ENCODE measurements at places on chromosomes 4 and X.

DNA sequence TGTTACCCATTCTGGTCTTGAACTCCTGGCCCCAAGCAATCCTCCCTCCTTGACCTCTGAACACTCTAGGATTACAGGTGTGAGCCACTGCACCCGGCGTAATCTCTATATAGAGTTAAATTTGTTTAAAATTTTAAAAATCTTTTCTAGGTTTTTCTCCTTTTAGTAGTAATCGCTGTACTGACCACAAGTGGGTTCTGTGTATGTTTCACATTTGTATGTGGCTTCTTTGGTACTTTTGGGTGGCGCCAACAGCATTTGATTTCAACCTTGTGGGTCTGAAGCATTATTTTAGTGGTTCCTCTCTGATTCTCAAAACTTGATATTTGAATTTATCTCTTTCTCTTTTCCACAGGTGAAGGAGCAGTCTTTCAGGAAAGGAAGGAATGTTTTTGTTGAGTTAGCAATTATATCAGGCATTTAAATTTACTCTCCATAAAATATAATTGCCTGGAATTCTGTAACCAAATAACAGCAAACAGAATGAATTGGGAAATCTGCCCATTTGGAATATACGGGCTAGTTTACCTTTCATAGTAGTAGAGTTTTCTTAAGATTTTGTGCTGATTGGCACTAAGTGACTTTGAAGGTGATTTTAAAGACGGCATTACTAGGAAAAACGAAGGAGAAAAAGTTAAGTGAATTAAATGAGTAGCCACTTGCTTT lies 29.5 kb downstream of the ARHGAP10 start:
- DNase-seq: no peak

DNA sequence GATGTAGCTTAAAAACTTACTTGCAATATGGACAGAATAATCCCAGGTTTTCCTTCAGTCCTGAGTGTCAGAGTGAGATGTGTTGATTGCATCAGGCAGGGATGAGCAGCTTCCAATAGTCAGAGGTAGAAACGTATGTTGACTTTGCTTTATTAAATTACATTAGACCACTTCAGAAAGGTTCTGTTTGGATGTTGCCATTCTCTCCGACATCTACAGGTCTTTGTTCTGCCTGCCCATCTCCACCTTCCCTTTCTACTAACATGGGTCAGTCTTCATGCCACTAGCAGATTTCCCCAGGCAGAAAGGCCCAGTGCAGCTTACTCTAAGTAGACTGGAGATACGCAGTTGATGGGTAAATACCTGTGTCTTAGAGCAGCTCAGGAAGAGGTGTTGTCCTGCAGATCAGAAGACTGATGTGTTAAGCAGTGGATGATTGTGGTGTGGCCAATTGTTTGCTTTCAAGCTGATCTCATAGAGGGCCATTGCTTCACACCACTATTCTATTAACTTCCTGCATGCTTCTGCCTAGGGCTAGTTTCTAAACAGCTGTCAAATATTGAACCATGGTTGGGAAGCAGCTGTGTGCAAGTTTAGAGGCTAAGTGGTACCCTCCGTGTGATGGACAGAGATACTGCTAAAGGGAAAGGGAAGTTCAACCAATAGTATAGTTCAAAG lies 1.8 kb downstream of the FRMPD4 start:
- no peak for DNase-seq

- no peak for DNase-seq
Observed at GRCh38 chr4:5420266-5420665, 288.1 kb downstream of the EVC2 start.

- DNase-seq: no peak
Observed at GRCh38 chrX:131782646-131783045, 238.8 kb downstream of the OR13H1 start.

DNA sequence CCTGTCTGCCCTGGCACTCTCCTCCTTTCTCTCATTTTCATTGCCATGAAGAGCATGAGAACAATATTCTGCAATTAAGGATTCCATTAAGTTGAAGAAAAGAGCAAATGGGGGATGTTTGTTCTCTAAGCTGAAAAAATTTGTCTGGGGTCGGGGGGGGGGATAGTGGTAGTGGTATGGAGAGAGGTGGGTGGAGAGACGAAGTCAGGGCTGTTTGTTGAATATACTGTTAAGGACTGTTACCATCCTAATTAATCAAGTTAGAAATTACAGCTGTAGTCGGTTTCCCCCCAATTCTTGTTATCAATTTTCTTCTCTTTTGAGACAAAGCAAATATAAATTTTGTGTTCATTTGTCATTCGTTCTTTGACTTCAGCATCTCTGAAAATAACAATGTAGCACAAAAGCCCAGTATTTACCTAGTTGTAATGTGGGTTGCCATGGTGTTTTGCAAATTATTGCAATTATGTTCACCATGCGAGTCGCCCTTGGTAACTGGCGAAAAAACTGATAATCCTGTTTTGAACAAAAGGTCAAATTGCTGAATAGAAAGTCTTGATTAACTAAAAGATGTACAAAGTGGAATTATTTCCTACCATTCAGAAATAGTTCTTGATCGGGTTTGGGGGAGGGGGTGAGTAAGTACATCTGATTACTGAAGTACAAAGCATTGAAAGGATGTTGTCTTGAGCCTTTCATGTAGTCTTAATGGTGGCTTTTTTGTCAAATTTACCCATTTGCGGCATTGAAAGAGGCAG lies 139.1 kb downstream of the ARX start:
- DNase-seq: no peak

GRCh38 chrX:39848243-39848642 lies 249.5 kb downstream of the BCOR start:
- no peak for DNase-seq

- DNase-seq: no peak
Observed at GRCh38 chr4:180947425-180947824, 1295.8 kb upstream of the TENM3 start.

DNA sequence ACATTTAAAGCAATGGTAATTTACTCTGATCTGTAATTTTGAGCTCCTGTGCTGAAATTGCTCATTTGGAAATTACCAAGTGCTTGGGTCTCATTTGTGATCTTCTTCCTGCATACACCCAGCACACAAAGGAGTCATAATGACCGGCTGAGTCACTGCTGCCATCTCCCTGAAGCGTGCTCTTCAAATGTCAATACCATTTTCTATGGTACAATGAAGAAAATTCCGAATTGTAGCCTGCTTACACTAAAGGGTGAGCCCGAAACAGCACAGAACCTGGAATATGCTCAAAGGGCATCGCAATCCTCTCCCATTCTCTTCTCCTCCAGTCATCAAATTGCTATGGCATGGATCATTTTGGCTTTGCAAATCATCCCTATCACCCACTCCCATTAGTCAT lies 140.5 kb downstream of the GRIA3 start:
- DNase-seq: no peak

DNA sequence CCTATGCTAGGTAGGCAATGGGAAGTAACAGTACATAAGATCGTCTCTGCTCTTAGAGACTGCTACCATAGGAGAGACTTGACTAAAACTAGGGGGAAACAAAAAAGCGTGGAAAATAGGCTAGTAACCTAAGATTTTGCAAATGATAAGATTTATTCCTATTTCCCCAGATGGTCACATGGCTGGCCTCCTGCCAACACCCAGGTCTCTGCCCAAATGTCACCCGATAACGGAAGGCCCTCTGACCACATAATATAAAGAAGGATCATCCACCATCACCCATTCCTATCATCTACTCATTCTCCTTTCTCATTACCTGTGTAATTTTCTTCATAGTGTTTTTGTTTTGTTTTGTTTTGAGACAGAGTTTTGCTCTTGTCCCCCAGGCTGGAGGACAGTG lies 4.7 kb downstream of the LAMP2 start:
- DNase-seq: no peak

Data from HepG2 (cell line).